Stimulated activated CD8-positive, alpha-beta memory T cell treated with anti-CD3 and anti-CD28 coated beads, Interleukin-15, amount 100 ng/mL, for 24 hours (primary cell): ENCODE measurements at places on chromosomes 1 and 21.
A peak's percentile ranks its signal among the peaks of the same experiment; 100 is the strongest.

DNA sequence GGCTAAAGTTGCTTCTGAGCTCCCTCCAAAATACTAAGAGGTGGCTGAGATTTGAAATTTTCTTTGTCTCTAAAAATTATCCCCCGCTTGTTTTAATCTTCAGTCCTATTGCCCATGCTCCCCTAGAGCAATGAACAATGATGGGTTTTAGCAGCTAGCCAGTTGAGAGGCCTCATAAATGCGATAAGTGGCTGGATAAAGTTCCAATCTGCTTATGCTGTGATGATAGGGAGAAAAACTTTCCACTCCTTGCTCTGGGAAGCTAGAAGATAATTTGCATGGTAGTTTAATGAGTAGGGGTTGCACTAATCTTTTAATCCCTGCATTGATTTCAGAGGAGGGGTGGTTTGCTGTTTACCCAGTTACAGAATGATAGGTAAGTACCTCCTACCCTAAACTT lies 9.6 kb upstream of the PRPF3 start:
- no peak for DNase-seq

- DNase-seq, result no peak
Observed at GRCh38 chr1:18352636-18353265, 128.0 kb upstream of the KLHDC7A start.

GRCh38 chr1:206803221-206803730 lies 31.0 kb upstream of the IL10 start:
- DNase-seq, result no peak

DNA sequence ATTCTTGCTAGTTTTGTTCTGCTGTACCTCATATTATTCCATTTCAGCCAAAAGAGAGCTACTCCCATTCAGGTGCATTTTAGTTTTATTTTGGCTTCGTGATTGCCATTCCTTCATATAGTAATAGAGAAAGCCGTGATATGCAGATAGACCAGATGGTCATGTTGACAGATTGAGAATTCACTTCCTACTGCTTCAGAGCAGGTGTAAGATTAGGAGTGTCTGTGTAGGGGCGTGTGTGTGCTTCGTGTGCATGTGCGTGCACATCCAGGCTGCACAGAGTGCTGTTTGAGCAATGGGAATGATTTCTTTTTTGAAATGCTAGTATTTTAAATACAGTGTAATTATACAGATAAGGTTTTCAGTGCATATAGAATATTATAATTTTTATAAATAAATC lies 10.3 kb downstream of the NFIA start:
- DNase-seq, result no peak

DNA sequence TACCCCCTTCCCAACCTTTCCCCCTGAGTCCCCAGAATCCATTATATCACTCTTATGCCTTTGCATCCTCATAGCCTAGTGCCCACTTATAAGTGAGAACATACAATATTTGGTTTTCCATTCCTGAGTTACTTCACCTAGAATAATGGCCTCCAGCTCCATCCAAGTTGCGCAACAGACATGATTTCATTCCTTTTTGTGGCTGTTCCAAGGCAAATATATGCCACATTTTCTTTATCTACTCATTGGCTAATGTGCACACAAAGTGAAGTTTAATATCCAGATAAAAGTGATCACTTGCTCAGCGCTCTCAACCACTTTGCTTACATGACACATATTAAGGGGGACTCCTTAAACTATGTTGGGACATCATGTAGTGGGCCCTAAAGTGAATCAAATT lies 72.4 kb upstream of the TIAM1 start:
- no peak for DNase-seq

GRCh38 chr1:33374336-33375105 lies 53.6 kb upstream of the A3GALT2 start:
- DNase-seq, result no peak

GRCh38 chr21:29228306-29228705 lies 70.4 kb upstream of the BACH1 start:
- DNase-seq, result no peak

- DNase-seq, result no peak
Observed at GRCh38 chr1:205375835-205376545, 19.3 kb upstream of the KLHDC8A start.

DNA sequence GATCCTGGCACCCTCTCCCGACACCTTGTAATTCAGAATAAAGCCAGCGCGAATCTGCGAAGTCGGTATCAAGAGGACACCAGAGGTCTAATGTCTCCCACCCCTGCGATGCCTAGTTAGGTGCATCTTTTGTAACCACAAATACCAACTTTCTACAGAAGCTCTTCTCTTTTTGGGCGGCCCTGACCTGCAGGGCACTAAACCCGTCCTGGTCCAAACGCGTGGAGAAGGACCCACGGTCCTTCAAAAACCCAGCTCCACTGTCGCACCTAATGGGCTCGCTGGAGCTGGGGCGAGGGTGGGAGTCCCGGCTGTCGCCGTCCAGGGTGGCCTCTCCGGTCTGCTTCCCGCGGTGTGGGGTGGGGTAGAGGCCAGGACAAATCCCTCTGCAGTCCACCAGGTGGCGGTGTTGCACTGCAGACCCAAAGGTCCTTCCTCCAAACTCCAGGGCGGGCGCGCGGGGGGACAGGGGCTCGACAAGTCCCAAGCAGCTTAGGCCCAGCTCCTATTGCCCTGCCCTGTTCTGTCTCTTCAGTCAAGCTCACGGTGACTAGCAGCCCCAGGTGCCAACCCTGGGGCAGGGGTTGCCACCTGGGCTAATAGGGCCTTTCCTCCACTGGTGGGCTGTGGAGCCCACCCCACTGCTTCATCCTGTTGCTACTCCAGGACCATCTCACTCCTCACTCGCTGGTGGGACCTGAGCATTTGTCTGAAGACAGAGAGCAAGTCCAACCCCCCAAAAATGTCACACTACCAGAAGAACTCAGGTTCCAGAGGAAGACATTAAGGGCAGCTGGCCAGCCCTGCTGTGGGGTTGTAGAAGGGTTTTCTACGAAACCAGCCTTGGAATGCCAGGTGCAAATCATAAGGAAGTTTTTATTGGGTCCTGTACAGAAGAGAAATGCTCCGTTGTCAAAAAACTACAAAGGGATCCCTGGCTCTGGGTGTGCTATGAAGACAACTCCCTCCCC lies 2.8 kb downstream of the HES3 start:
- peak; percentile 65 for DNase-seq

DNA sequence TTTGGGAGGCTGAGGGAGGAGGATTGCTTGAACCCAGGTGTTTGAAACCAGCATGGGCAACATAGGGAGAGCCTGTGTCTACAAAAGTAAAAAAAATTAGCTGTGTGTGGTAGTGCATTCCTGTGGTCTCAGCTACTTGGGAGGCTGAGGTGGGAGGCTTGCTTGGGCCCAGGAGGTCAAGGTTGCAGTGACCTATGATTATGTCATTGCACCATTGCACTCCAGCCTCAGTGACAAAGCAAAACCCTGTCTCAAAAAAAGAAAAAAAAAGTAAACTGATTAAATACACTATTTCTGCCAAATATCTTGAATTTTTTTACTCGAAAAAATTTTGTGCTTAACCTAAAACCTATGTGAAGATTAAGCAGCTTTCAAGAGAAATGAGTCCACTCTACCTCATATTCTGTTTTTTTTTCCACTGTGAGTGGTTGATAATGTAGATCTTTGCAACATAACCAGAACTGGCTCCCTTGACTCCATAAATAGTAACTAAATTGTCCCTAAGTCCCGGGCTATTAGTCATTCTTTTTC lies 19.4 kb upstream of the ZNF281 start:
- DNase-seq, result no peak

DNA sequence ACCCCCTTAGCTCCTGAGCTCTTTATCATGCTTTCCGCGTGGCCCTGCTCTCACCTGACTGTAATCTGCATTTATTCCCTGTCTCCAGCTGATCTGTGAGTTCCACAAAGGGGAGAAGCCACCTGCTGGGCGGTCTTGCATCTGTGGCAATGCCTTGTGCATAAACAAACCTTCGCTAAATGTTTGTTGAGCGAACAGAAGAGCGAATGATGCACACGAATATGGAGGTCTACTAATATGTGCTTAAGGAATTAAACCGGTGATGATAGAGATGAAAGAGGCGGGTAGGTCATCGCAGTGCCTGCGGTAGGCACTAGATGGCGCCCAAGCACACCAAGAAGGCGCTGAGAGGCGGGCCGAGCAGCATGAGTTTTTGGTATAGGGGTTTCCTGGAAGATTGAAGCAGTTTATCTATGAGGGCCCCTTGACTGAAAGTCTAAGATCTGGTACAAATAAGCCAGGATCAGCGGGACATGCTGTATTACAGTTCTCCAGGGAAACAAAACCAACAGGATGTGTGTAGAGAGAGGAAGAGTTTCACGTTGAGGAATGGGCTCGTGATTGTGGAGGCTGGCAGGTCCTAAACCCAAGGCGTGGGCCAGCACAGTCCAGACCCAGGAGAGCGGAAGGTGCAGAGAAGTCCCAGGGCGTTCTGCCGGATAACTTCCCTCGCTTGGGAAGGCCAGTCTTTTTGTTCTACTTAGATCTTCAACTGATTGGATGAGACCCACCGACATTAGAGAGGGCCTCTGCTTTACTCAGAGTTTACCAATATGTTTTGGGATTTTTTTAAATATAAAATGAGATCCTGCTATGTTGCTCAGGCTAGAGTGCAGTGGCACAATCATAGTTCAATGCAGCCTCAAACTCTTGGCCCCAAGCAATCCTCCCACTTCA lies 34.7 kb downstream of the TOMM20 start:
- DNase-seq, result peak; percentile 67

- no peak for DNase-seq
Observed at GRCh38 chr1:27509127-27510080, 19.4 kb upstream of the WASF2 start.

DNA sequence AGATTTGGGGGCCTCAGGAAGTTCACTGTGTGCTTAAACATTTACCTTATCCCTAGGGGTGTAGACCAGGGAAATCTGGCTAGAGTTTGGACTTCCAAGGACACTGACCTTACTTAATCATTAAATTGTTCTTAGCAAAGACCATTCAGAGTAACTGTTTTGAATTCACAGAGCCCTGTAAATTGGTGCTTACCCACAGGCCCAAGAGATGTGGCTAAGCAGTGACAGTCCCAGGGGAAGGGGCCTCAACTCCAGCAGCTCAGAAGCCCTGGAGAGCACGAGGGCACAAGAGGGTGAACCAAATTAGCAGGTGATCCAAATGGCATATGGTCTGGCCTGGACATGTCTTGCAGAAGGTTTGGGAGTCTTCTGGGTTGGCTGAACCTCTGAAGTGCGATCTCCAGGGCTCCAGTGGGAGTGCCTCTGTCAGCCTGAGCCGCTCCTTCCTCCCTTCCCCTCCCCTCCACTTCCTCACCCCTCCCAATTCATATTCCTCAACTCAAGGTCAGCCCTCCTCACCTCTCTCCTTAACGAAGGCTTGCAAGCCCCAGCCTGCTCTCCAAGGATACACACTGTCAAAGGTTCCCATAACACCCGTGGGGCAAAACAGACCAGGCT lies 4.3 kb downstream of the PAQR7 start:
- DNase-seq, result no peak

GRCh38 chr1:167676205-167676915 lies 45.4 kb upstream of the MPZL1 start:
- no peak for DNase-seq

DNA sequence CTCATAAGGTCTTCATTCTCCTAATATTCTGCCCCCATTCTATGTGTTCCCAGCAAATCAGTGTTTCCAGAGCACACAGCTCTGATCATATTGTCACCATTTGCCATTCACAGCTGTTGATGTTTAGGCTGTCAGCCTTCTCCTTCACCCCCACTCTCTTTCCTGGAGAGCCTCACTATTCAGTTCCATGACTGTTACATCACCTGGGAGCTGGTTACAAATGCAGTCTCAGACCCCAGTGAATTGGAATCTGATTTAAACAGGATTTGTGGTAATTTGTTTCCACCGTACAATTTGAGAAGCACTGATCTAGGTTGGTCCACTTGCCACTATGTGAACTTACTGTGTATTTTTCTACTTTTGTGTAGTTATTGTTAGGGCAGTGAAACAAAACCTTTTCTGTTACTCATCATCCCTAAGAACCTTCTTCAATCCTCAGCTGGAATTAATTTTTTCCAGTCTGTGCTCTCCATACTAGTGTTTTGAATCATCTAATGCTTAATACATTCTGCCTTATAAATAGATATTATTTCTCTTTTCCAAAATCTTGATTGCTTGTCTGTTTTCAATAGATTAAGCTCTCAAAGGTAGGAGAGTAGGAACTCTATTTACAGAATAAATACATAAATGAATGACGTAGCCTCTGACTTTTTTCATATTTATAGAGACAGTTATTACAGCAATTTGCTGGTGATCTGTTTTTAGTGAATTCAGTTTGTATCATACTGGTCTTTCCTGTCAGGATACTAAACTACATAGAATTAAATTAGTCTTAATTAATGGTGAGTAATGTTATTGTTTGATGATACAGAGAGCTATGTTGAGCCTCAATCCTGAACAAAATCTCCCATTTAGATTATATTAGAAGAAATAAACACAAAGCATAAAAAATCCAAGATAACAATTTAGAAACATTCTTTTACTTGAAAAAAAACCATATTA lies 8.1 kb downstream of the SNX7 start:
- no peak for DNase-seq

DNA sequence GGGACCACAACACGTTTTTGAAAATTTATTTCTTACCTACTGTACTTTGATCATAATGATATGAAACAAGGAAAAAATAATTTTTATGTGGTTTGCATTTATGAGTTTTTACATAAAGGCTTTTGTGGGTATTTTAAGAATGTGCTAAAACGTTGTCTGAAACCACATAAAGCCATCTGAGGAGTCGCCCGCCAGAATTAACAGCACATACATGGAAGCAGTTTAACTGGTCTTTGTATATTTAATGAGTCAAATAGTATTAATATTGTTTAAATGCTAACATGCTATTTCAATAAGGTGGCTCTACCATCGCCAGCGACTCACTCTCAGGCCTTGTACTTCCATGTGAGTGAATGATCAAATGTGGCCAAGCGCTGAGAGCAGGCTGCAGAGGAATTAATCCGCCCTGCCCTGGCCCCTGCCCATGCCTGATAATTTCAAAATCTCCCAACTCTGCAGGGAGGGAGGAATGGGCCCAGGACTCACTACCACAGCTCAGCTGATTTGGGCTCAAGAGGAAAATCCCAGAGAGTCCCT lies 49.6 kb downstream of the SLC66A1 start:
- DNase-seq, result no peak

DNA sequence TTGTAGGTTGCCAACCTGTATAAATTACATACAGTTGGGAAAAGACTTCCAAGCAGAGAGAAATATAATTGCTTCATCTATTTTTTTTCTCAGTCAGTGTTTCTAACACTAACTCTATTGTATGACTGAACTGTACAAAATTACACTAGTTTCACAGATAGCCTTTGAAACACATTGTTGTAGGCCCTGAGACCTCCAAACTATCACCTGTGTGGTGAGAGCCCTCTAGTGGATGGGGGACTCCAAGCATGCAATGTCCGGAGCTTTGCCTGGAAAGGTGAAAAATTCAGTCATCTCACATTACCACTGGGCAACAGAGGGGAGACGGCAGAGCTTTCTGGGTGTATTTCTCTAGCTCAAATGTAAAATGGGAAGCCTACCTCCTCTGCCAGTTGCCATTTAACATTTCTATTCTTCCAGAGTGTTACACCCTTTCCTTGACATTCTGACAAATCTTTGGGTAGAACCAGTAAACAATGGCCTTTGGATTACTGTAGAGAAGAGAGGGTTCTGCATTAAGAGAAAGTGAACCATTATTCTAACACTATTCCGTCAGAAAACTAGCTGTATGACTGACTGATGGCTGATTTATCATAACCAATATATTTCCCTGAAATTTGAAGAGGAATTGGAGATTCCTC lies 212.2 kb downstream of the LYPLAL1 start:
- DNase-seq, result no peak
